ENCODE measurements at places on chromosomes 1 and 21.
A peak's percentile ranks its signal among the peaks of the same experiment; 100 is the strongest.

GRCh38 chr1:105492921-105493320 lies 1563.6 kb upstream of the PRMT6 start:
- peak; percentile 23 for DNase-seq

DNA sequence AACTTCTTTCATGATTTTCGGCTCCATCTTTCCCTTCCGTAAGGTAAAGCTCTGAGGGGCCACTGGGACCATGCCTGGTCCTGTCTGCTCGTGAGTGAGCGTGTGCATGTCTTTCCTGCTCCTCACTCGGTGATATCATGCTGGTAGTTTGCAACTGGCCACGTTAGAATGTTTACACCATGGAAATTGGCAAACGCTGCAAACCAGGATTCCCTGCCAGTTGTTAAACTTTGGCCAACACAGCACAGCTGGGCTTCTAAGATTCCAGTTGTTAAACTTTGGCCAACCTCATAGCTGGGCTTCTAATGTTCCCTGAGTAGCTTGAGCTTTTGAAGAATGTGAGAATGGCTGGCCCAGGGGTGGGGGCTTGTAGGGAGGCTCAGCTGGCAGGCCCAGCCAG lies 68.0 kb upstream of the ACTL8 start:
- DNase-seq: no peak

DNA sequence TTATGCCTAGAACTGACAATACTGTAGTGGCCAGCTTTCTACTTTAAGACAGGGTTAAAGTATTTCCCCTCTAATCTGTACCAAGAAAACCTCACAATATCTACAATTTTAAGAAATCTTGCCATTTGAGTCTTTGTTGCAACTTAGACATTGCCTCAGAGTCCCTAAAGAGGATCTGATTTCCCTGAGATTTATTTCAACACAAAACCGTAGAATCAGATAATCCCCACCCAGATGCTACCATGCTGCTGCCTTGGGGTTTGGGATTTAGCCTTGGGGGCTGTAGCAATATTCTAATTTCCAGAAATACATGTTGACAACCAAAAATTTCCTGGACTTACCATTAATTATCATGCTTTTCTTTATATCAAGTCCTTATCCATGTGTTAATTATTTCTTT lies 50.3 kb upstream of the DENND1B start:
- no peak for DNase-seq

DNA sequence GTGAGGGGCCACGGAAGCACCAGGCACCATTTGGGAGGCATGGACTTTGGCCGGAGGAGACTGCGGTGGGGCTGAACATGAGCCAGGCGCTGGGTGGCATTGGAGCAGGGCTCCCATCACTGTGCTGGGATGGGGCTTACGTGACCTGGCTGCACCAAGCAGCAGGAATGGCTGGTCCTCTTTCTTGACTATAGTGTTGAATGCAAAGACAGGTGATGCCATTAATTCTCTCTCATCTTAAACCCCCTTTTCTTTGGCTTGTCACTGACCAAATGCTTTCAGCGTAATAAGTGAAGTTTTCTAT lies 447.9 kb downstream of the CAMTA1 start:
- DNase-seq: no peak

DNA sequence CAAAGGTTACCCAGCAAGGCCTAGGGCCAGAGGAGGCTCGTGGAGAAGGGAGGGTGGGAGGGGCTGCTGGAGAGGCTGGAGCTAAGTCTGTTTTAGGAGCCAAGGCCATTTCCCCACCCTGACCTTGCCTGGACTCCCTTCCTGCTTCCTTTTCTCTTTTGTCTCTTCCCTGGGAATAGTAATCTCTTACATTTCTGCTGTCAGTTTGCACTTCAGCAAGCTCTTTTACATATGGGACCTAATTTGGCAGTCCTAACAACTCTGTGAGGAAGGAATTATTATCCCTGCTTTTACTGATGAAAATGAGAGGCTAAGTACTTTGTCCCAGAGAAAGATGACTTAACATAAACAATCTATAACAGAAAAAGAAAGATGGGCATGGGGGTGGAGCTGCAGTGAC lies 13.8 kb downstream of the OPTC start:
- no peak for DNase-seq

DNA sequence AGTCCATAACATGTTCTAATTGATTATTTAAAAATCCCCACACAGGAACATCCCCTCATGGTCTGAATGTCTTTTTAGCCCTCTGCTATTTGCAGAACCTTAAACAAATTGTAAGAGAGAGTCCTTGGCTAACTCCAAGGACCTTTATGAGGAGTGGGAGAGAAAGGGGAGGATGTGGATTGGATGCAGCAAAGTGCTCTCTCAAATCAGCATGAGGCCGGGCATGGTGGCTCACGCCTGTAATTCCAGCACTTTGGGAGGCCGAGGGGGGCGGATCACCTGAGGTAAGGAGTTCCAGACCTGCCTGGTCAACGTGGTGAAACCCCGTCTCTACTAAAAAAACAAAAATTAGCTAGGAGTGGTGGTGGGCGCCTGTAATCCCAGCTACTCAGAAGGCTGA lies 154.8 kb downstream of the TGFB2 start:
- DNase-seq: no peak

DNA sequence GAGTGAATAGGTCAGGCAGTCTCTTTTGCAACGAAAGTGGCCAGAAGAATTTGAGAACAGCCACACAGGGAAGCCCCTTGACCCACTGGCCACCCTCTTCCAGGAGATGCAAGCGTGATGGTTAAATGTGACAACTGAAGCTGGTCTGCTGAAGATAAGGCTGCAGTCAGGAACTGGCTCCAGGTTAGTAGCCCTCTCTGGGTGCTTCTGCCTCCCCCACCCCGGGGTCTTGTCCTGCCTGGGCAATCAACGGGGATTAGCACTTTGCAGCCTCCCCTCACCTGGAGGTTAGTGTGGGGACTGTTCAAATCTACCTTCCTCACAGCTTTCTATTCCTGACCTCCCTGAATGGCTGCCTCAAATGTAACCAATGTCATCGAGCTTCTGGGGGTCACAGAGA lies 125.9 kb downstream of the PLXNA2 start:
- DNase-seq: no peak

GRCh38 chr1:168300626-168301025 lies 19.9 kb downstream of the TBX19 start:
- DNase-seq: no peak

GRCh38 chr1:23801876-23802275 lies 1.3 kb upstream of the GALE start:
- no peak for DNase-seq

GRCh38 chr1:108045460-108045859 lies 80.5 kb upstream of the VAV3 start:
- no peak for DNase-seq

DNA sequence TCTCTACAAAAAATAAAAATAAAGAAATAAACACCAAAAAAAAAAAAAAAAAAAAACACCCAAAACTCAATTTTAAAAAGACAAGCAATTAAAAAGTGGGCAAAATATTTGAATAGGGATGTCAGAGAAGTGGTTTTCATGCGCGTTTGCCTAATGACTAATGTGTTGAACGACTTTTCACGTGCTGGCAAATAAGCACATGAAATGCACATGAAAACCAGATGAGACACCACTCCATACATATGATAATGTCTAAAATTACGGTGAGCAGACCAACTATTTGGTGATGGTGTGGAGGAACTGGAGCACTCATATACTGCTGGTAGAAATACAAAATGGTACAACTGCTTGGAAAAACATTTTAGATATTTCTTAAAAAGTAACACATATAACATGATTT lies 39.4 kb upstream of the UHMK1 start:
- DNase-seq: no peak

DNA sequence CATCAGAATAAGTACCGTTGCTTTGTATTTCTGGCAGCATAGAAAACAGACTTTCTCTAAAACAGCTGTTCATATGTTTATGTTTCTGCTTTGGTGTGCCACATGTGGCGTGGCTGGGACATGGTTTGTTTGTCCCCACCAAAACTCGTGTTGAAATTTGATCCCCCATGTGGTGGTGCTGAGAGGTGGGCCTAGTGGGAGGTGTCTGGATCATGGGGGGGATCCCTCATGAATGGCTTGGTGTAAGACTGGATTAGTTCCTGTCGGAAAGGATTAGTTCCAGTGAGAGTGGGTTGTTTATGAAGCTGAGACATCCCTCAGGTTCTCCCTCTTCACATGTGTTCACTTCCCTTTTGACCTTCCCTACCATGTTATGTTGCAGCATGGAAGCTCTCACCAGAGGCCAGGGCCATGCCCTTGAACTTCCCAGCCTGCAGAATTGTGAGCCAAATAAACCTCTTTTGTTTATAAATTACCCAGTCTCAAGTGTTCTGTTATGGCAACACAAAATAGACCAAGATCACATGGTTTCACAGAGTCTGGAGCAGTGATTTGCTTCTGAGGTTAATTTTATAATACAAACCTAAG lies 17.9 kb upstream of the H3-3A start:
- no peak for DNase-seq

- DNase-seq: no peak
These were observed 39.0 kb downstream of the APP start for GRCh38 chr21:26131554-26131953.

GRCh38 chr1:80392529-80392928 lies 1386.0 kb upstream of the ADGRL4 start:
- DNase-seq: no peak

DNA sequence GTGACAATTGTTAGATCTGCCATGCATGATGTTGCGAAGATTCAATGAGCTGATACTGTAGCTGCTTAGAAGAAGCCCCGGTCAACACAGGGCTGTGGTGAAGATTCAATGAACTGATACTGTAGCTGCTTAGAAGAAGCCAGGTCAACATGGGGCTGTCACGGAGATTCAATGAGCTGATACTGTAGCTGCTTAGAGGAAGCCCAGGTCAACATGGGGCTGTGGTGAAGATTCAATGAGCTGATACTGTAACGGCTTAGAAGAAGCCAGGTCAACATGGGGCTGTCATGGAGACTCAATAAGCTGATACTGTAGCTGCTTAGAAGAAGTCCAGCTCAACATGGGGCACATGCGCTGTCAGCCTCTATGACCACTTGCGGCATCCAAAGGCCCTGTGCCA lies 18.8 kb upstream of the BACE2 start:
- no peak for DNase-seq

- DNase-seq: no peak
These were observed 48.0 kb downstream of the NR5A2 start for GRCh38 chr1:200075522-200075921.

DNA sequence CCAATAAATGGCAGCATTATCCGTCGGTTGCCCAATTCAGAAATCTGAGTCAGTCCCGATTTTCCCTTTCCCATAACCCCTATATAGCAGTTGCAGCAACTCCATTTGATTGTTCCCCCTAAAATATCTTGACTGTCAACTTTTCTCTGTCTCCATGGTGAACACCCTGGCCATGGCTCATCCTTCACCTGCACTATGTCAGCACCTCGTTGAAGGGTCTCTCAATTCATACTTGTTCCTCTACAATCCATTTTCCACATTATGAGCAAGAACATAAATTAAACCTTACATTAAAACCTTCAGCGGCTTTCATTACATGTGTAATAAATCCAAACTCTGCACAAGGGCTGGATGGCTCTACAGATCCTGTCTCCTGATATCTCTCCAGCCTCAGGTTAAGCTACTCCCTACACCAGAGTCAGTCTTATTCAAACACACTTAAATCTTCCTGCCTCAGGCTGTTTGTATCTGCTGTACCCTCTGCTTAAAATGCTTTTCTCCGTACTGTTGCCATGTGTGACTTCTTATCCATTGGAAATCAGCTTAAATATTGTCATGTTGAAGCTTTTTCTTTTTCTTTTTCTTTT lies 87.3 kb downstream of the BACH1 start:
- DNase-seq: no peak

DNA sequence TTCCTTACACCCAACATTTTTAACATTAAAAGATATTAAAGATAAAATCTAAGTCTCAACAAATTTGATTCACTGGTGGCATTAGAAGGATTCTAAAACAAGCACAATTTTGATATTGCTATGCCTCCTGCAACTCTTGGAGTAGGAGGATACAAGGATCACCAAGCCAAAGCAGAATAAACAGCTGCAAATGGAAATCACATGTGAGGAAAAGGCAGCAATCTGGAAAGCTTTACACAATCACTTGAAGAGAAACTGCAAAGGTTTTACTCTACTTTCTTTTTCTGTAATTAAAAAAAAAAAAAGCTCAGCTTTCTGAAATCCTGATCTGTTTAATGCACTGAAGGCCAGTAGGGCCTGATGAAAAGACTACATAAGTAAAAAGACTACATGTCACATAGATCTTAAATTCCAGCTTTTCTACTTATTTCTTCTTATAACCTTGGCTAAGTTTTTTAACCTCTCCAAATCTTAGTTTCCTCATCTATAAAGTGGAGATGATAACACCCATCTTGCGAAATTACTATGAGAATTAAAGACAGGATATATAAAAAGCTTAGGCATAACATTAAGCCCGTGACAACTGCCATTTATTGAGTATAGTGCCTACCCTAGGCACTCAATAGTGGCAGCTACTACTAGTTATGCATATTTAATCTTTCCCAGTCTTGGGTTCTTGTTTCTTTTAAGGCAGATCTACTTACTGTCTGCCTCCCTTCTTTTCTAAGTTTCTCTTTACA lies 73.5 kb downstream of the EPS15 start:
- DNase-seq: no peak

DNA sequence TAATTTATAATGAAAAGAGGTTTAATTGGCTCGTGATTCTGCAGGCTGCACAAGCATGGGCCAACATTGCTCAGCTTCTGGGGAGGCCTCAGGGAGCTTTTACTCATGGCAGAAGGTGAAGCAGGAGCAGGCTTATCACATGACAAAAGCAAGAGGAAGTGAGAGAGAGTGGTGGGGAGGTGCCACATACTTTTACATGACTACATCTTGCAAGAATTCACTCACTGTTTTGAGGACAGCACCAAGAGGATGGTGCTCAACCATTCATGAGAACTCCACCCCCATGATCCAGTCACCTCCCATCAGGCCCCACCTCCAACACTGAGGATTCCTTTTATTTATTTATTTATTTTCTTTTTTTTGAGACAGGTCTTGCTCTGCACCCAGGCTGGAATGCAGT lies 5.5 kb upstream of the PLEKHM2 start:
- DNase-seq: peak; percentile 93

DNA sequence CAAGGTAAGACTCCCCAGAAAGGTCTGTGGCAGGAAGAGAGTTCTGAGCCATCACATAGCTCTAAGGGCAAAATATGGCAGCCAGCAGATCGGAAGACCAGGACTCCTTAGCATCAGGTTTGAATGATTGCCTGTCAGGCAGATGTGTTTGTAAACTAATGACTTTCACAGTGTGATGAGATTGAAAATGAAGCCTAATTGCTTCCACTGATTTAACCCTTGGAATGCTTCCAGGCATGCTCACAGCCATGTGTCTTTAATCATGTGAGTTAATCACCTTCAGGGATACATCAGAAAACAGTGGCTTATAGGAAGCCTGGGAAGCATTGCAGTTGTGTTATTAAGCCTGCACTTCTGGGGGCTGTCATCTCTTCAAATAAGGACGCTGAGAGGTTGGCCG lies 82.8 kb downstream of the LRRC53 start:
- DNase-seq: no peak

GRCh38 chr1:76481672-76482071 lies 385.6 kb upstream of the ST6GALNAC5 start:
- DNase-seq: no peak

DNA sequence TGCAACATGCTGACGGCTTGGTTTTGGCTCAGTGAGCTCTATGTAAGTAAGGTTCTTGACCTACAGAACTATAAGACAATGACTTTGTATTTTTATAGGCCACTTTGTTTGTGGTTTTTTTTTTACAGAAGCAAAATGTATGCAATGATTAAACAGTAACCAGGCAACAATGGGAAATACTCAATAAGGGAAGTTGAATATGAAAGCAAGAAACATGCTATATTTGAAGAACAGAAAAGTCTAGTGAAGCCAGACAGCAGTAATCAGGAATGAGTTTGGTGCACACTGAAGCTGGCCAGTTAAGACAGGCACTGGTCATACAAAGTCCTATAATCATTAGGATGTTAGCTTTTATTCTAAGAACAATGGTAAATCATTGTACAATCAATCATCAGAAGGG lies 1926.8 kb downstream of the NCAM2 start:
- no peak for DNase-seq
